Stimulated activated CD8-positive, alpha-beta memory T cell treated with anti-CD3 and anti-CD28 coated beads, Interleukin-15, amount 100 ng/mL, for 48 hours (primary cell): ENCODE measurements at places on chromosomes 3 and 15.

- DNase-seq: no peak
Measured at GRCh38 chr3:133441867-133442270, 42.0 kb downstream of the BFSP2 start.

- no peak for DNase-seq
Measured at GRCh38 chr3:186068243-186068552, 40.7 kb downstream of the ETV5 start.

- no peak for DNase-seq
Measured at GRCh38 chr15:58306591-58307312, 125.0 kb upstream of the LIPC start.

GRCh38 chr15:65336493-65337435, 32.3 kb downstream of the RNU5B-1 start:
- no peak for DNase-seq

DNA sequence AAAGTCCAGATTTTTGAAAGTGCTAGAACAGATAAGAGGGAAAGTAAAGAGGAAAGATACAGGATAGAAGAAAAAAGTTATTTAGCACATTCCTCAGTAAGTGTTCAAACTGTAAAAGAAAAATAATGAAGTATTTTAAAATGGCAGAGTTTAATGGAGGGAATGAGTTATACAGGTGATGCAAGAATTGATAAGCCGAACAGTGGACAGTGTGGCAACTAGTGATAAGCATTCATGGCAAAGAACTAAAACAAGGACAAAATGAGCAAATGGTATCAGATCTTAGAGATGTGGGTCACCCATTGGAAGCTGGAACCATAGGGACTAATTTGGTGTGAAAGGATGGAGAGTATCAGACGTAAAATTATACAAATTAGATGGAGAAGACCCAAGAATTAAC, 622.9 kb upstream of the SGO1 start:
- DNase-seq: no peak

DNA sequence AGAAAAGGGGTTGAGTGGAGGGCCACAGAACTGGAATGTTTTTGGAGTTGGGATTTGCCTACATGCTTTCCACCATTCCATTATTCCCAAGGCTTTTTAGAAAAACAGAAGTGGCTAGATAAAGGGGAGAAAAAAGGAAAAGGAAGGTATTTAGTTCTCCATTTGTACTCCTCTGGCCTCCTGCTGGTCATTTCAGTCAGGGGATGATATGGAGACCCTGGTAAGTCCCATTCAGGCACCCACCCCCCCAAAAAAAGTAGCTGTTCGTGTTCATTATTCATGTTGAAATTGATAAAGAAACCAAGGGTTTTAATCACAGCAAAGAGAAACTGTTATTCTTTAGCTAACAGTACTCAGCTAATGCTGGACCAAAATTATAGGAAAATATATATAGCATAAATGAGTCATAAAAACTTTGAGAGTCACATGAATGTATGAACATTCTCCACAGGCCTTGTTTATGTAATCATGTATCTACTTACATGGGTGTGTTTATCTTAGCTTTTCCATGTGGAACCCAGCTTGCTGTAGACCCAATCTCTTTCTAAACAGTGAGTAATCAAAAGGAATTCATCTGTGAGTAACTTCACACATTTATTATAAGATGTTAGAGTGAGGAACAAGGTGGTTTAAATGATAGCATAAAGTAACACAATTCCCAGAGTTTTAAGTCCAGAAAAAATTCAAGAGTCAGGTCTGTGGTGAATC, 167.2 kb downstream of the KCNMB2 start:
- DNase-seq: no peak

GRCh38 chr15:100893964-100894295, 14.3 kb downstream of the ALDH1A3 start:
- no peak for DNase-seq

GRCh38 chr3:53841296-53841695, 4.9 kb downstream of the CHDH start:
- DNase-seq: no peak

DNA sequence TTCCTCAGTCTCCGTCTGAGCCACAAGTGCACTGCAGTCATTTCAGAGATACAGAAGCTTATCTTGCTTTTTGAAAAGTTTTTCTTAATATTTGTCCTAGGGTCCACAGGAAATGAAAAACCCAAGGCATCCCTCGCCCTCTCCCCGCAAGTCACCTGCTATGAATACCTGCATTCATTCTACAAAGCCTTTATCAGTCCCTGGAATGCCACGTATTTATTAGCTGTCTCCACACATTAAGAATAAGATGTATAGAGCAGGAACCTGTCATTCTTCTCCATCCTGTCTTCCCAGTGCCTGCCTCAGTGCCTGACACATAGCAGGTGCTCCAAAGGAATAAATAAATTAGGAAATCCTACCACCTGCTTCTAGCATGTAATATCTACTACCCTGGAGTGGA, 73.3 kb upstream of the ICE2 start:
- DNase-seq: no peak

- no peak for DNase-seq
Measured at GRCh38 chr3:133475245-133476010, 75.6 kb downstream of the BFSP2 start.

DNA sequence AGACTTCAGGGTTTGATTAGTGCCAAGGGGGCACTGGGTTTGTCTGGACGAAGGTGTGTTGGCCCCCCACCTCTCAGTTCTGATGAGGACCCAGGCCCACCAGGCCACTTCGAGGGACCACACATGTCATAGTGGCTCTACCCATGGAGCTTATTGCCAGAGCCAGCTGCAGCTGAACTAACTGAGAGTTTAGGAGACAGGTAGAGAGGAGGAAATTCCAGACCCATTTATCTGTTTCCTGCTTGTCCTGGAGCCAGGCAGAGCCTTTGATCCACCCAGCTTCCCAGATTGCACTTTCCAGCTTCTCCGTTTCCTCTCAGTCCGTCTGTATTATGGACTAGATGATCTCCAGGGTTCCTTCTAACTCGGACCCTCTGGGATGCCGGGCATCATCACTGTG, 20.9 kb downstream of the SLC24A1 start:
- DNase-seq: no peak

DNA sequence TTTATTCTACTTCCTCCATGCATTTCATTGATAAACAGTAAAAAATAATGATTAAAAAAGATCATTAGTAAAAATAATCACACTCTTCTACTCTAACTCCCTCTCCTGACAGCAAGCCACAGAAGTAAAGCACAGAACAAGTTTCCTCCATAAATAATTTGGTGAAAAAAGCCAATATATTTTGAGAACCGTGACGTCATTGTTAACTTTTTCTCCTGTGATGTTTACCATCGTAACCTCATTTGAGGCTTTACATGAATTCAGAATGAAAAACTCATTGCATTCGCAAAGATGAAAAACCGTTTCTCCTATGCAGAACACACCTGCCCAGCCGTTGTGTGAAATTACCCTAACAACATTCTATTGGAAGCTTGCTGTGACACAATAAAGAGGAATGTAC, 120.7 kb downstream of the NSUN3 start:
- DNase-seq: no peak

DNA sequence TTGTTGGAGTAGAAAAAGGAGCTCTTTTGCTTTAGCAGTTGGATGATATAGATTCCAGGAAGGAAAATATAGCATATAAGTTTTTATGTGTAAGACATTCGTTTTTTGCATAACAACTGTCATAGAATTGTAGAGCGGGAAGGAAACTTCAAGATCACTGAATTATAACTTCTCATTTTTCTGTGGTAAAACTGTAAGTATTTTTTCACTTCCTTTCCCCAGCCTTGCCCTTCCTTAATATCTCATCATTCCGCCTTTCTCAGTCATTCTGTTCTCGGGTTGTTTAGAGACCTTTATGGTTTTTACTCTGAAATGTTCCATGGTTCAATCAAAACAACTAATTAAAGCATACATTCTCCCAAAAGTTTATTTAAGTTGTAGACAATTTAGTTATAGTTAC, 1.1 kb downstream of the EAF2 start:
- DNase-seq: no peak

GRCh38 chr3:20060974-20061685, 20.9 kb downstream of the KAT2B start:
- no peak for DNase-seq

GRCh38 chr3:50591196-50591741, 20.3 kb downstream of the CISH start:
- DNase-seq: no peak

GRCh38 chr3:96959901-96960641, 145.7 kb downstream of the EPHA6 start:
- no peak for DNase-seq

- DNase-seq: no peak
Measured at GRCh38 chr15:27648359-27648758, 450.8 kb downstream of the OCA2 start.

DNA sequence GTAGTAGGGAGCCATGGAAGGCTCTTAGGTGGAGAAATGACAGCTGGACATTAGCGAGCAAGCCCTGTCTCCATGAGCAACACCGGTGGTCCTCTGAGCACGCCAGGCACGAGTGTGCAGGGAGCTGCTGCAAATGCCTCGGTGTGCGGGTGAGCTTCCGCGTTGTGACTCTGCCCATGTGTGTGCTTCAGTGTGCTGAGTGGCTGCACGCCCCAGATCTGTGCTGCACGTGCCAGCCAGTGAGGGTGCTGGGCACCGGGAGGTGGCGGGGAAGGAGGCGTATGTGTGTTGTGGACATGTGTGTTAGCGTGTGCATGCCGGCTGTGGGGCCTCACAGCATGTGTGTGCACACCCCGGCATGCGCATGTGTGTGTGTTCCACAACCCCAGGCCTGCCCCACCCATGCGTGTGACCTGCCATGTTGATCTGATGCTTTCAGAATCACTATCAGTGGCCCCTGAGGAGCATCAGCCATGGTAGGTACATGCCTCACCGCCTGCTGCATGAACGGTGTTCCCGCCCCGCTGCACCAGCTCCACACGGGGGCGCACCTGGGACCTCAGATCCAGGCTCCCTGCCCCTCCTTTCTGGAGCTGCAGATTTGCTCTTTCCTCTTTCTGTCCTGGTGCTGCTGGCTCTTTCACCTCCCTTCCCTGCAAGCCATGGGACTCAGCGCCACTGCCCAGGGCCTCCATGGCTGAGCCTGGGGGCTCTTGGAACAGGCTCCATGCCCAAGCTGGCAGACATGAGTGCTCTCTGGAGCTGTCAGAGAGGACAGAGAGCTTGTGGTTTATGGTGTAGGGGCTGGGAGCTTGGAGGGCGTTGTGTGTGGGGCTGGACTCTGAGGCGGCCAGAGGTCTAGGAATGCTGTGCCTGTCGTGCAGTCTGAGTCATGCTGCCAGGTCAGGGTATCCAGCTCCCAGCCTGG, 169.4 kb downstream of the TBC1D2B start:
- DNase-seq: peak; percentile 38

GRCh38 chr15:96790004-96790403, 459.5 kb downstream of the NR2F2 start:
- no peak for DNase-seq

DNA sequence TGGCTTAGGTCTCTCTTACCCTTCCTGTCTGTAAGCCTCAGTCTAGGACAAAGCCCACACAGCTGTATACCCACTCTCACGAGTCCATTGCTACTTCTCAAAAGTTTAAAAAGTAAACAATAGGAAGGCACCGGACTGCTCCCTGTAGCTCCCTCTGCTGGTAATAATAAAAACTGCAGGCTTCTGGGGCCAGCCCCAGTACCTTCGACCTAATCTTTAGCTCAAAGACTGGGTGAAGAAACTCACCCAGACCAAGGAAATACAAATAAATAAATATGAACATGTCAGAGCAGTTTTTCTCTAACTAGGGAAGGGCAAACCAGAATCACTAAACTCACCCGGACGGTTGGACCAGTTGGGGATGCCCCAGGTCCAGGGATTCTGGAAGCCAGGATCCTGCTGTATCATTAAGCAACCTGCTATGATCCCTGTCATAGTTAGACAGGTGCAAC, 5.0 kb downstream of the FAM219B start:
- no peak for DNase-seq

DNA sequence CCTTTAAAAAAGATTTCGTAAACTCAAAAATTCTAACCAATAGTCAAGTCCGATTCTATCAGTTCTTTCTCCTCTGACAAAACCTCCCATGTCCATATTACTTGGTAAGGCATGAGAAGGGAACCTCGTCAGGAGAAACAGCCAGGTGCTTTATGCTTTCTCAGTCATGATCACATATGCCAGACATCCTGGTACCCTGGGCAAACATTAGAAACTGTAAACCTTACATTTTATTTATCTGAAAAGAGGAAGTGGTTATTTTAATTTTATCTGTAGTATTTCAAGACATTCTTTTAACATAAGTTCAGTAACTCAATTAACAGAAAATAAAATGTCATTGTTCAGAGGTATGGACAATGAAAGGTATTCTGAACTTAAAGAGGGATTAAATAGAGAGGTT, 474.8 kb upstream of the GBE1 start:
- no peak for DNase-seq

DNA sequence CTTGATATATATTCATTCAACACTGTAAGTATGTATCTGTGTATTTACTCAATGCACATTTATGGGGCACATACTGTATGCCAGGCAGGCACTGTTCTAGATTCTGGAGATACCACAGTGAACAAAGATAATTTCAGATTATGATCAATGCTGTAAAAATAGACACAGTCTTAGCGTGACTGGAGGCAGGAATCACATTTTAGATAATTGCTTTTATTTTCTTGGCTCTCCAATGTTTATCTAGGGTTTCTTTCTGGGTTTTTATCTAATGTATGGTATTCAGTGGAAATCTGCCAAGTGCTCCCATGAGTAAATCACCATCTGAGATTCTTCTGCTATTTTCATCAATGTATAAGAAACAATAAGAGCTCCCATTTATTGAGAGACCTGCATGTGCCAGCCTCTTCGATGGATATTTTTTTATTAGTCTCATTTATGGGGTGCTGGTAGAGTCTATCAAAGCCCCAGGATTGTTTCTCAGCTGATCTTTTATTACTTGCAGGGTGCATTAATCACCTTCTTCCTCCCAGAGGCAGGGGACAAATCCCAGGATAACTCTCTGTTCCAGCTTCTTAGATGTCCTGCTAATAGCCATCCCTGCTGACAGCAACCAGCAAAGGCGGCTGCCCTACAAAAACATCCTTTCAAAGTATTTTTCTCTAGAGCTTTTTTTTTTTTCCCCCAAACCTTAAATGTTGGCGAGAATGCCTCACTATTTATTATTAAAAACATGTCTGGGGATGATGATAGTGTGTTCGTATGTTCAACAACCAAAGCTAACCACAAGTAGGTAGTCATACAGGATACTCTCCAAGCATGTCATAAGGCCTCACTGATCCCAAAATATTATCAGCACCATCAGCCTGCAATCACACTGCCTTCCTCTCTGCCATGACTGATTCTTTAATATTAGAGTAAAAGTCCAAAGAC, 331.0 kb upstream of the RASGRP1 start:
- DNase-seq: no peak

DNA sequence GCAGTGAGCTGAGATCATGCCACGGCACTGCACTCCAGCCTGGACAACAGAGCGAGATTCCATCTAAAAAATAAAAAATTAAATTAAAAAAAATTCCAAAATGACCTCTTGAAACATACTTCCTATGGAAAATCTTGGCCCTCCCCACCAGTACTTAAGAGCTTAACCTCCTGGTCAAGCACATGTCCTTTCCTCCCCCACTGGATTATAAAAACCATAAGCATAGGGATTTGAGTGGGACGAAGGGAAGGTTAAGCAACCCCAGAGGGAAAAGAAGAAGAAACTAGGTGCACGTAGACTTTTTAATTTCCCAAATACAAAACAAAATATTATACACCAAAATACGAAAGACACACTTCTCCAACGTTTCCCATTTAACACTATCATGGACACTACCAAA, 25.3 kb downstream of the SLC4A7 start:
- no peak for DNase-seq
